SJSA1 (cell line): ENCODE measurements at places on chromosomes 3 and 15.

DNA sequence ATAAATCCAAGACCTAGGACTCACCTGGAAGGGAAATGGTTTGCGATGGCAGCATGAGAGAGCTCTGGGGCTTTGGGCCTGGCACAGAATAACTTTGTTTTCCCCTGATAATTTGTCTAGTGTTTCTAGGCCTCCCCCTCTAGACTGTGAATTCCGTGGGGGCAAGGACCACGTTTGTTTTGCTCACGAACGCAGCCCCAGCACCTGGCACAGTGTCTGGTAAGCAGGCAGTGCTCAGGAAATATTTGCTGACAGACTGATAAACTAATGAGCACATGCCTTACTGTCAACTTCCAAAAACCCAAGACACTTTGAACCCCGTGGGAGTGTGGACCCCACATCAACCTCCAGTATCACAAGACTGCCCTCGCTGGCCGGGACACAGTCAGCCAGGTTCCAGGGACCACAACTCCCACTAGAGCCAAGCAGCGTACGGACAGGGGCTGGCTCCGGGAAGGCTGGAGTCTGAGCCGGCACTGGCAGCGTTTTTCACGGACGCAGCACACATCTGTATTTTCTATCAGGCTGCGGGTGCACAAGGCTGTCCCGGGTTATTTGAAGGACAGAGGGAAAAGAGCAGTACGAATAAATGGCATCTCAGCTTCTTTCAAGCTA lies 146.5 kb downstream of the XXYLT1 start:
- H3K4me3 ChIP-seq = no peak overlapping the region
- peaks cover 12% of the 10 kb centered on the region for H3K4me1 ChIP-seq

- H3K27me3 ChIP-seq = no peaks in the 10 kb centered on the region
- no peak for DNase-seq
- H3K27ac ChIP-seq = peak overlapping the region; percentile 9; the same call in 1 of the 2 replicates
- H3K36me3 ChIP-seq = peaks cover 24% of the 10 kb centered on the region
- H3K4me1 ChIP-seq = peaks cover 5% of the 10 kb centered on the region
Observed at GRCh38 chr3:9649791-9650521, 651 bp downstream of the MTMR14 start.

- H3K4me3 ChIP-seq = no peak overlapping the region
- H3K4me1 ChIP-seq = no peaks in the 10 kb centered on the region
- no peak overlapping the region for H3K27ac ChIP-seq
- DNase-seq = no peak
- H3K27me3 ChIP-seq = no peaks in the 10 kb centered on the region
Observed at GRCh38 chr3:20008646-20009045, 3.4 kb downstream of the PP2D1 start.

DNA sequence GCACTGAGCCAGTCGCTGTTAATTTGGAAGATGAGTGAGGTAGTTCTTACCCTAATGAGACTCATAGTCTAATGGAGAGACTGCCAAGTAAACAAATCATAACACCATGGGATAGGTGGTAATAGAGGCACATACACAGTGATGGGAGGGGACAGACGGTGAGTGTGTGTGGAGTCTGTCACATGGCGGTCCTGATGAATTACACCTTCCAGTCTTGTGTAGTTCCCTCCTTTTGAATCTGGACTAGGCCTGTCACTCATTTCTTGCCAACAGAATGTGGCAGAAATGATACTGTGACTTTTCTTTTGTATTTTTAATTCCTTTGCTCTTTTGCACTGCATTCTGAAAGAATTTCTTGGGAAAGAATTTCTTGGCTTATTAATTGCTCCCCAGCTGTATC lies 78.1 kb downstream of the NR1D2 start:
- H3K36me3 ChIP-seq = no peaks in the 10 kb centered on the region
- H3K27ac ChIP-seq = no peak overlapping the region
- H3K4me3 ChIP-seq = no peak overlapping the region
- H3K27me3 ChIP-seq = no peaks in the 10 kb centered on the region

- peaks cover 9% of the 10 kb centered on the region for H3K4me1 ChIP-seq
- H3K27me3 ChIP-seq = no peaks in the 10 kb centered on the region
- H3K4me3 ChIP-seq = no peak overlapping the region
- no peak for DNase-seq
- H3K36me3 ChIP-seq = no peaks in the 10 kb centered on the region
Observed at GRCh38 chr15:59696332-59696731, 7.2 kb upstream of the BNIP2 start.

GRCh38 chr3:101730839-101731238 lies 6.4 kb downstream of the CEP97 start:
- no peaks in the 10 kb centered on the region for H3K27me3 ChIP-seq
- DNase-seq = no peak
- no peak overlapping the region for H3K4me3 ChIP-seq
- peaks cover 3% of the 10 kb centered on the region for H3K4me1 ChIP-seq

DNA sequence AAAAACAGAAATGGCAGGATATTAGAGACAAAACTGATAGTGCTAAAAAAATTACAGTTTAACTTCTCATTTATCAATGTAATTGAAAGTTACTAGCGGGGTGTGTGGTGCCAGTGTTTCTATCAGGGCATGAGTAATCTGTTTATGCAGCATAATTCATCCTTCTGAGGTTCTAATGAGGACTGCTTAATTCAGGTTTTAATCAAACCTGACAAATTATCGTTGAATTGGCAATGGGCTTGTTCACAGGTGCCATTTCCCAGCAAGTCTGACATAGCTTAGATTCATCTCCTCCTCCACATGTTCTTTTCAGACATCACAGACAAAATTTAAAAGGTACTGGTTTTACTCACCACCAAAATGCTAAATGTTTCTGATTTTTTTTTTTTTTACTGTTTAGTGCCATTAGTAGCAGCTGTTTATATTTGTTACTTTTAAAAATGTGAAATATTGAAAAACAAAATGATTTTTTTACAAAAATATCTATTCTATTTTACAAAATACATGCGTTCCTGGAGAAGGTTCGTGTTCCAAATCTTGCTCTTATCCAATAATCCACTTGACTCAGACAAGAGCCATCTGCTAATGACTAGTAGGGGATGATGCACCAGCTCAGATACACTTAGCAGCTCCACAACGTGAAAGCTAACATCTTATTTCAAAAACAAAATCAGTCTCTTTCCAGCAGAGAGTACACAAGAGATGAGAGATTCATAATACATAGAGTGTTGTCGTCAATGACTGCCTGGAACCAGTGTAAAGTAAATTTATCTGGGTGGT lies 447.7 kb upstream of the DPPA4 start:
- no peaks in the 10 kb centered on the region for H3K27me3 ChIP-seq
- H3K27ac ChIP-seq = no peak overlapping the region
- DNase-seq = no peak
- H3K4me3 ChIP-seq = no peak overlapping the region
- H3K4me1 ChIP-seq = no peaks in the 10 kb centered on the region
- H3K36me3 ChIP-seq = no peaks in the 10 kb centered on the region
